GM18507 (cell line): ENCODE measurements at places on chromosomes 1 and 21.

DNA sequence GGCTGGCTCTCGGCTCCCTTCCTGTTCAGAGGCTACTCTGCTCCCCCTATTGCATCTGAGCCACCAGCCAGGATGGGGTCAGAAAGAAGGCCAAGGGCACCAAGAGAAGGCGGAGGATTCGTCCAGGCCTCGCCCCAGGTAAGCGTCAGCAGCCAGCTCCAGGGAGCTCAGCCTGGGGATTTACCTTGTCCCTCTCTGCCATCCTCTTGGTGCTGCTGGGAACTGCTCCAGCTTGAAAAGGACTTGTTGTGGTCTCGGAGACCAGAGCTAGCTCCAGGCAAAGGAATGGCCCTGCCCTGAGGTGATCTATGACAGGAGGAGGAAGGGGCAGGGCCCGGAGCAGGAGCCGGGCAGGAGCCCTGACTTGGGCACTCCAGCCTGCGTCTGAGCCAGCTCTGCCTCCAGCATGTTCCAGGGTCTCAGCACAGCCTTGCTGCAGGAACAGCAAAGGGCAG lies 113.7 kb upstream of the IFFO2 start:
- no peak for DNase-seq

DNA sequence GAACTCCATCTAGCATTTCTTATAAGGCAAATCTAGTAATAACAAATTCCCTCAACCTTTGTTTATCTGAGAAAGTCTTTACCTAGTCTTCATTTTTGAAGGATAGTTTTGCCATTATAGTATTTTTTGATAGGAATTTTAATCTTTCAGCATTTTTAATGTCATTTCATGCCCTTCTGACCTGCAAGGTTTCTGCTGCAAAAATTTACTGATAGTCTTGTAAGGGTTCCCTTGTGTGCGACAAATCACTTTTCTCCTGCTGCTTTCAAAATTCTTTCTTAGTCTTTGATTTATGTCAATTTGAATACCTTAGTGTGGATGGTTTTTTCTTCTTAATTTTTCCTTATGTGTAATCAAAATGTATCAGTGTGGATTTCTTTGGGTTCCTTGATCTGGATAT lies 297.5 kb upstream of the FAM78B start:
- no peak for DNase-seq

DNA sequence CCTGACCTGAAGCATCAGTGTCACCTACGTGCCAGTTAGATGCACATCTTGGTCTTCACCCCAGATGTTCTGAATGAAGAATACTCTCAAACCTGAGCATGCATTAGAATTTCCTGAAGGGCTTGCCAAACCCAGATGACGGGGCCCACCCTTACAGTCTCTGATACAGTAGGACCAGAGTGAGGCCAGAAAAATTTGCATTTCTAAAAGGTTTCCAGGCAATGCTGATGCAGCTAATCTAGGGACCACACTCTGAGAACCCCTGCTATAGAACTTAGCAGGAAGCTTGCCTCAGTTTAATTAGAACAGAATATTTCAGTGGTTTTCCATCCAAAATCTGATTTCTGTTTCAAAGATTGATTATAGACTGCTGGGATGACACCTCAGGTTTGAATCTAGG lies 9.9 kb upstream of the CTBS start:
- no peak for DNase-seq

DNA sequence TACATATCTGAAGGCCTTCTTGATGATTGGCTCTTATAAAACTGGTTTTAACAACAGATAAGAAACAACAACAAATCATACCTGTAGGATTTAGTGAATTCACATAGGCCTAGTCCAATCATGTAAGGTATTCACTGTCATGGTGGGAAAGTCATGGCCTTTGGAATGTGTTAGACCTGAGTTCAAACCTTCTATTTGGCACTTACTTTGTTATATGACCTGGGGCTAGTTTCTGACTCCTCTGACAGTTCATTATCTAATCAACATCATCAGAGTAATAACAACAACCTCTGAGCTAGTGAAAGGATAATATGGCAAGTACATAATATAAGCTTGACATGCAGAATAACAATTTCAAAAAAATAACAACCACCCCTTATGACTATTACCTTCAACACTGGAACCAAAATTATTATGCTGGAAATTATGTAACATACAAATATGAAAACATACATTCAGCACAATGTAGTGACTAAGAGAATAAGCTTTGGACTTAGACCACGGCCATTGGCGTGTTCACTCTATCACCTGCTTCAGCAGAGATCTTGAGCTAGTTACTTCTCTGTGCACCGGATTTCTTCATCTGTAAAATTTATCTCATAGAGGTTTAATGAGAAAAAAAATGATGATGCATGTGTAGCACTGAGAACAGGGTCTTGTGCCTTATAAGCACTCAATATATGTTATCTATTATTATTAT lies 597.6 kb downstream of the LMO4 start:
- DNase-seq, result no peak
